ENCODE measurements at places on chromosomes 2 and 18.

DNA sequence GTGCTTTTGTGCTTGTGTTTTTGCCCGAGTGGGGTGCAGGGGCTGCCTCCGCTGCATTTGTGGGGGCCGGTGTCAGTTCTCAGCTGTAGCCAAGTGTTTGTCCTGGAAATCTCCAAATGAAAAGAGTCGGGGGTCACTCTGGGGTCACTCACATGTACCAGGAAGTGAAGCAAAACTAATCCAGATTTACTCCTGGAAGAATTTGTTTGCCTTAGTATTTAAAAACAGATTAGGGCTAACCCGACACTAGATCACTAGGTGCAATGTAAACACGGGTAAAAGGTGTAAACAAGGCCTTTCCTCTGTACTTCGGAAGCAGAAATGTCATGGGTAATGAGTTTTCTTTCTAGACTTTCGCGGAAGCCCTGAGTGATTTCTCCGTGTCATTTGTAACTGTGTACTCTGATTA is 50.3 kb downstream of the GBX2 start:
- no peak for DNase-seq

GRCh38 chr2:195396479-195396878 is 260.5 kb upstream of the SLC39A10 start:
- no peak for DNase-seq

DNA sequence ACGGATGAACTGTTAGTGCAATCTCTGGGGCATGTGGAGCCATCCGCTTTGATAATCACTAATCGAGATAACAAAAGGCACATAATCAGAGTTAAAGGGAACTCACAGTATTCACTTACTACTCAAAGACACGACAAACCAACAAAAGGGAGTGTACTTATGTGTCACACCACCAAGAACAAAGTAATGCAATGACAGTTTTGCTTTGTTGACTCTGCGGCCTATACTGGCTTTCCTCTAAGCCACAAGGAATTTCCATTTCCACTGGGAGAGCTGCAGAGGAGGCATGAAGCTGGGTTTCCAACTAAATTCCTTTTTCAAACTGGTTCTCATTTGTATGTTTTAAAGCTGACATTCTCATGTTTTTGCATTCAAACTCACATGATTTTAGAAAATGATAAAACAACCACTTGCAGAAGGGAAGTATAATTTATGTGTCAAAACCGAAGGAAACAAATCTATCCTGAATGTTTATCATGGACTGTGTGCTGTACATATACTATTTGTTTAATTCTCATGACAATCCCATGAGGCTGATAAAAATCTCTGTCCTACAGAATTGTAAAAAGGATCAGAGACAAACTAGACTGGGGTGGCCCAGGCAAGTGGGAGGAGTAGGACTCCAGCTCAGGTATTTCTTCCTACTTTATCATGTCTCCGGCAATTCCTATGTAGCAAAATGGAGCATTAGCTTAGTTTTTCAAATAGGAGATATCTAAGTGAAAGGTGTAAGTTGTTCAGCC is 149.6 kb upstream of the SMAD7 start:
- DNase-seq: no peak

DNA sequence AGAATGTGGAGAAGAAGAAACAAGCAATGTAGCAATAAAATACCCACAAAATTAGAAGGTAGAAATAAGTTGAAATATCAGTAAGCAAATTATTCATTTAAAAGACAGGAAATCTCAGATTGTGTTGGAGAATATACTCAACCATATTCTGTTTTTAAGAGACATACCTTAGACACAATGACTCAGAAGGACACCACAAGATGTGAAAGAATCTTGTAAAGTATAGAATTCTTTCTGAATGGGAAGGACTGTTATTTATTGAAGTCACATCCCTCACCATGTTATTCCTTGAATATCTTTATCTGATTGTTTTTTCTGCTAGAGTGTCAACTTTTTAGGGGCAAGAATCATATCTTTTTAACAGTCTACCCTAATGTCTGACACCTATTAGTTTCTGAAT is 50.4 kb downstream of the CTAGE1 start:
- no peak for DNase-seq

DNA sequence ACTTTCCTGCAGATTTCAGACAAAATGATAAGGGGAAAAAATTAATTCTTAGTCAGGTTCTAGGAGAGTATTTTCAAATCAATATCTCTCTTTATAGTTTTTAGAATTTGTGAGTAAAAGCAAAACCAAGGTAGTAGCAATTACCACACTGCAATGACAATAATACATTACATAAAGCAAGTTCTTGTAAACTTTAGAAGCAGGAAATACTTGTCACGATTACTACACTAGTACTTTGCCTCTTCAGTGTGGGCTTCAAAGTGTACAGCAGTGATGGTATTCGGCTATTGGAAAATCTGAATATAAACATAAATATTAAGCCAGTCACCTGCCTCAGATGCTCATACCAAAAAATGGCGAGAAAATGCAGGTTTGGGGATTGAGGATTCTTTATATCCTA is 81.0 kb downstream of the ALPK2 start:
- no peak for DNase-seq

GRCh38 chr2:18583905-18584607 is 5.3 kb downstream of the NT5C1B start:
- no peak for DNase-seq

DNA sequence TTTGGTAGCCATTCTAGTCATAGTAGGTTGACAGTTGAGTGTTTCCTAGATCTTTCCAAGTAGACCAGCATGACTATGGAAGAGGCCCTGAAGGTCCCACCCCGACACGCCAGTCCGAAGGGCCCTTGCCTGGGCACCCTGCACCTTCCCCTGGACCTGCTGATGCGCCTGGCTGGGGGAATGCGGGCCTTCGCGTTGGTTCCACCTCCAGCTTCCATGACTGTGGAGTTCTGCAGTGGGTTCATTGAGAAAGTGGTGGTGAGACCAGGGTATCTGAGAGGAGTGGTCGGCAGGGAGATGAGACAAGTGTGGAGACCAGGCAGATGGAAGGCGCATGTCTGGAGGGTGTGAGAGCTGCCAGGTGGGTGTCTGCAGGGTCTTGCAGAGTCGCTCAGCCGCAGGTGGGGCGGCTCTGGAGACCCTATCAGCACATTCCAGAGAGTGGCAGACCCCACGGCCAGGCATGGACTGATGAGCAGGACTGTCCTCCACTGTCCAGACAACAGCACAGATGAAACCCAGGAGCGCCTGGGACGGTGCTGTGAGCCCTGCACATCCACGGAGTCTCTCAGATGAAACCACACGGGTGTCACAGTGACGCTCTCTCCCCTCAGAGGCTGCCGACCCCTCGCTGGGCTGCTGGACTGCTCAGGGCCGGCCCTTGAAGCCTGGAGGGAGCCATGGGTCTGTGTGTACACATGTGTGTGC is 182.5 kb upstream of the HDAC4 start:
- DNase-seq: no peak

DNA sequence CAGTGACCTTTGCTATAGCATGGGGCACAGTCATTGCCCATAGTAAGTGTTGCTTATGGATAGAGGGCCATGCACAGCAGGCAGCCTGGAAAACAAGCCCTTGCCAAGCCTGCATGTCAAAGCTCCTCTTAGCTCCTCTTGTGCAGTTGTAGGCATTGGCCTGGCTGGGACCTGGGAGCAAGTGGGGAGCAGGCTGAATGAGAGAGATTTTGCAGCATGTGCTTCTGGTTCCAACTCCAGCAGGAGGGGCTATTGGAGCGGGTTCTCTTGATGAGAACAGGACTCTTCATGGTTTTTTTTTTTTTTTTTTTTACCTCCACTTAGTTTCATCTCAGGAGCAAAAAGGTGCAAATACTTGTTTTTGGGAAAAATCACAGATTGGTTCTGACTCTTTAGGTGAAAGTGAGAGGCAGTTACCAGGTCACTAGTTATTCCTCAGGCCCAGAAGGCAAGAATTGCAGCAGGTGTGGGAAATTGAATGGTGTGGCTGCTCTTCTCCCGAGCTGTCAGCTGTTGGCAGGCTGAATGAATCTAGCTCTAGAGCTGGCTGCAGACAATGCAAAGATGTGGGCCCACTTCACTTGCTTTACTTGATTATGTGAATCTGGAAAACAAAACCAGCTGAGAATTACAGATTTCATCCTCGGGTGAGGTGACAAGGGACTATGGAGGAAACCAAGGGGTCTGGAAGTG is 95.9 kb downstream of the MAP4K4 start:
- DNase-seq: no peak

- DNase-seq: no peak
Observed at GRCh38 chr2:46493241-46493970, 14.0 kb downstream of the TMEM247 start.

GRCh38 chr2:25115902-25116301 is 52.5 kb downstream of the POMC start:
- DNase-seq: no peak

- no peak for DNase-seq
Observed at GRCh38 chr2:234364661-234365060, 132.2 kb downstream of the ARL4C start.

GRCh38 chr18:11989174-11989573 is 7.9 kb downstream of the IMPA2 start:
- DNase-seq: no peak

GRCh38 chr18:57433482-57433881 is 1.7 kb upstream of the ONECUT2 start:
- DNase-seq: no peak

DNA sequence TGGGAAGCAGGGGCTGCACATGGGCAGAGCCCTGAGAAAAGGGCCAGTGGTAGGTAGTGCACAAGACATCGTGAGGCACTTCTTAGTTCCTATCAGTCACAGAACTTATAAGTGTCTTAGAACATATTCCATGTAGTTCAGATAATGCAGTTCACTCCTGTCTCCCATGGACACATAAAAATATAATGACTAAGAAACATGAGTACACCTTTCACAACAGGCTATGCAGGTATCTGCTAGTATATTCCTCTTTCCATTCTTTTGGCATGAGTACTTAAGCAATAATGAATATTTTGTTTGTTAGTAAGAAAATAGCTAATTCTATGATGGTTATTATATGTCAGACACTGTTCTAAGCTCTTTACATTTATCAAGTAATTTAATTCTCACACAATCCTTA is 808.4 kb downstream of the BCL11A start:
- no peak for DNase-seq

- no peak for DNase-seq
Observed at GRCh38 chr2:9498210-9498609, 23.9 kb downstream of the IAH1 start.

GRCh38 chr2:70962885-70963878 is 15.2 kb upstream of the ANKRD53 start:
- no peak for DNase-seq

DNA sequence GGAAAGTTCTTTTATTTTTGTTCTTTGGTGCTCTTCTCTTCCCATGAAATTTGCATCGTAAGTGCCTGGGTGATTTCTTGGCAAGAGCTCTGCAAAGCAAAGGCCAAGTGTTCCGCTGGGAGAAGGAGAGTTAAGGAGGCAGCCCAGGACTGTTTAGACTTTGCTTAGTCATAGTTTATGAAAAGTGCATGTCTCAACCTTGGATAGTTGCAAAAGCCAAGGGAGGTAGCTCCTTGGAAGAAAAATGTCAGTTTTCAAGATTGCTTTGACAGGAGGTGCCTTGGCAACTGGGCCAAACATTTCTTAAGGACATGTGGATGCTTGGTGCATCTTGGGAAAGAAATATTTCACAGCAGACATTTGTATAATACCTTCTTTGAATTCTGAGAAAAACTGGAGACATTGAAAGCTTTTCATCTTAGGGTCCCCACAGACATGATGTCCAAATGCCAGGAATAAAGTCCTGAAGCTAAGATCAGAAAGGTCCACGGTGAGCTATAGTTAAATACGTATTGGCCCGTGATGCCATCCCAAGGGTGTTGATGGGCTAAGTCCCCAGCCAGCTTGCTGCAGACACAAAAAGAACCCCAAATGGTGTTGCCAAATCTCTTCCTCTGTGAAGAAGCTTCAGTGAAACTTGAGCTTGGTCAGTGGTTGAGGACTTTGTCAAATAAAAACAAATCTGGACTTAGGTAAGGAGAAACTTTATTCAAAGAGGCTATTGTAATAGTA is 96.3 kb upstream of the THUMPD2 start:
- no peak for DNase-seq

DNA sequence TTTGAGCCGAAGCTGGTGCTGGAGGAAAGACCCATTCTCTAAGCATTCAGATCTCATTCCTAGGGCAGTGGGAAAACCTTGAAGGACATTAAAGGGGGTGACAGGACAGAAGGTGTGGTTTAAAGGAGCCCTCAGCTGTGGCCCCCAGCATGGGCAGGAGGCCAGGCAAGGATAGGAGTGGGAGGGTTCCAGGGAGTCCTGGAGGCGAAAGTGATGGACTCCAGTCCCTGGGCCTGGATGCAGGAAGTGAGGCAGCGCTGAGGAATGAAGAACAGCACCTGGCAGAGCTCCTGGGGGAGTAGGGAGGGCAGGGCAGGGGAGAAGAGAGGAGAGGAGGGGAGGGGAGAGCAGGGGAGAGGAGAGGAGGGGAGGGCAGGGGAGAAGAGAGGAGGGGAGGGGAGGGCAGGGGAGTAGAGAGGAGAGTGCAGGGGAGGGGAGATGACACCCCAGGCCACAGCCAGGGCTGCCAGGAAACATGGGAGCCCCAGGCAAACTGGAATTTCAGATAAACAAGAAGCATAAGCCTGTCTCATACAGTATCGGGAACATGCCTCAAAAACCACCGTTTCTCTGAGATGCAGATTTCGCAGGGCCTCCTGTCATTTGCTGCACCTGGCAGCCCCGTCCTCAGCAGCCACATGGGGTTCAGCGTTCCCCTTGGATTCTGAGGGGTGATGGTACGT is 5.7 kb downstream of the RAMP1 start:
- no peak for DNase-seq

GRCh38 chr2:68837861-68838341 is 33.3 kb downstream of the BMP10 start:
- DNase-seq: no peak

DNA sequence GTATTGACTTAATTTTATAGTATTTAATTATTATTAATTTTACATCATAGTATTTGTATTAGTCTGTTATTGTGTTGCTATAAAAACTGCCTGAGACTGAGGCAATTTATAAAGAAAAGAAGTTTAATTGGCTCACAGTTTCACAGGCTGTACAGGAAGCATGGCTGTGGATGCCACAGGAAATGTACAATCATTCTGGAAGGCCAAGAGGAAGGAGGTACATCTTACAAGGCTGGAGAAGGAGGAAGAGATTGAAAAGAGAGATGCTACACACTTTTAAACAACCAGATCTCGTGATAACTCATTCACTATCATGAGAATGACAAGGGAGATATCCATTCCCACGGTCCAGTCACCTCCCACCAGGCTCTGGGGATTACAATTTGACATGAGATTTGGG is 2019.4 kb upstream of the PIK3C3 start:
- DNase-seq: no peak

All from left renal cortex interstitium (tissue), 4 donors.